ENCODE measurements at places on chromosomes 6 and 20.

DNA sequence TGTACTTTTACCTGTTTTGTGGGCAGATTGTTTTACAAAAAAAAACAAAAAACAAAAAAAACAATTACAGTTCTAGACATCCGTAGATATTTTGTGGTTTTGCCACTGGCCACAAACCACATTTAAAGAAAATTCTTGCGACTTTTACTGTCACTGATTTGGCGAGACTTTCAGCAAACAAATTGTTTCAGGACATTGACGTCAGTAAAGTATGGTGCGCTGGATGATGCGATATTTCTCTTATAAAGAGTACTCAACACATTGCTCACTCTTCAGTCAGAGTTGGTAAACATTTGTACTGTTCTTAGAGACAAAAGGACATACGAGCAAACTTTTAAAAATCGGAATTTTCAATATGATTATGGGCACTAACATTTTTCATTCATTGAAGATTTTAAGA, 229.8 kb downstream of the HAO1 start:
- DNase-seq: no peak

DNA sequence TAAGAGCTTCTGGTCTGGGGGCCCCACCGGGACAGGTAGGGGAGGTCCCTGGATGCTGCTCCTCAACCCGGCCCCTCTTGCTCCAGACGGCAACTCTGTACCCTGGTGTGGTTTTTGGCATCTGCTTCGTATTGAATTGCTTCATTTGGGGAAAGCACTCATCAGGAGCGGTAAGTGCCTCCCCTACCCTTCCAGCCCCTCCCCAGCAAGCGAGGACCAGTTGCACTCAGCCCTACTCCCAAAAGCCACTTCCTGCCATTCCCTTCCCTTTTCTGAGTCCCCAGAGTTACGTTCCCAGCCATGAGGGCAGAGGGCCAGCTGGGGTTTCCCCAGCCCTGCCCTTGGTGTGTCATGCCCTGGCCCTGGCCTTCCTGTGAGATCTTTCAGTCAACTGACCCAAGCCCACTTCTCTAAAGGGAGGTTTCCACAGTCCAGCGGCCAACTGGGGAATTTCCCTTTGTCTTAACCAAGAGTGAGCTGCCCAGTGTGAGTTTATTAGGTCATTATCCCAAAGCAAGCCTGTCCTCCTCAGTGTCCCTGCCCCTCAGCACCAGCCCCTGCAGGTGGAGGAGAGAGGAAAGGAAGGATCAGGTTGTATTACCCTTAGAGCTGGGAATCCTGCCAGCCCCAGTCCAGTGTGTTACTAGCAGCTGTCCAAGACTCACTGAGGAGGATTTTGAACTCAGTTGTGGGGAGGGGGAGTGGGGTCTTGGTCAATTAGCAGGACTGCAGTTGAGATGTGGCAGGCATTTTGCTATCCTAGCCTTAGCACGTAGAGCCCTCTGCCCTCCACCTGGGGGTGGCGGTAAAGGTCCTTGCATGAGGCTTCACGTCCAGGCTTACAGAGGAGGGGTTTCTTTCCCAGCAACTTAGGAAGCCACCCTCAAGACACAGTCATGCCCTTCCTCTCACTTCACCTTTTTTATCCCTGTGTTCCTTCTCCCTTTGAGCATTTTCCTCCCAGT, 45.8 kb downstream of the TM9SF4 start:
- peak; percentile 29 for DNase-seq

DNA sequence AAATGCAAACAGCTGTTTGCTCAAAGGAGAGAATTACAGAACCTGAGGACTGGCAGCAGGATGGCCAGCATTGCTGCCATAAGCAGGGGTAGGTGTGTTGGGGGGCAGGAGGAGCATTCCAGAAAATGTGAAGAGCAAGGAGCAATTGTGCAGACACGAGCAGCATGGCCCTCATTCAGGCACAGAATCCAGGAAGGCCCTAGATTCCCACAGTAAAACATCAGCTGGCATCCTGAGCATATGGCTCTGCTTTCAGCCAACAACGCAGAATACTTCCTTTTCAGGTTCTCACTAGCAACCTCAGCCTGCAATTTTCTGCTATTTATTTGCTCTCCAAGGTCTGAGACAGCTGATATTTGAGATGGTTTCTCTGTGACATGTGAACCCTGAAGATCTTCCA, 243.4 kb upstream of the POU3F2 start:
- no peak for DNase-seq

DNA sequence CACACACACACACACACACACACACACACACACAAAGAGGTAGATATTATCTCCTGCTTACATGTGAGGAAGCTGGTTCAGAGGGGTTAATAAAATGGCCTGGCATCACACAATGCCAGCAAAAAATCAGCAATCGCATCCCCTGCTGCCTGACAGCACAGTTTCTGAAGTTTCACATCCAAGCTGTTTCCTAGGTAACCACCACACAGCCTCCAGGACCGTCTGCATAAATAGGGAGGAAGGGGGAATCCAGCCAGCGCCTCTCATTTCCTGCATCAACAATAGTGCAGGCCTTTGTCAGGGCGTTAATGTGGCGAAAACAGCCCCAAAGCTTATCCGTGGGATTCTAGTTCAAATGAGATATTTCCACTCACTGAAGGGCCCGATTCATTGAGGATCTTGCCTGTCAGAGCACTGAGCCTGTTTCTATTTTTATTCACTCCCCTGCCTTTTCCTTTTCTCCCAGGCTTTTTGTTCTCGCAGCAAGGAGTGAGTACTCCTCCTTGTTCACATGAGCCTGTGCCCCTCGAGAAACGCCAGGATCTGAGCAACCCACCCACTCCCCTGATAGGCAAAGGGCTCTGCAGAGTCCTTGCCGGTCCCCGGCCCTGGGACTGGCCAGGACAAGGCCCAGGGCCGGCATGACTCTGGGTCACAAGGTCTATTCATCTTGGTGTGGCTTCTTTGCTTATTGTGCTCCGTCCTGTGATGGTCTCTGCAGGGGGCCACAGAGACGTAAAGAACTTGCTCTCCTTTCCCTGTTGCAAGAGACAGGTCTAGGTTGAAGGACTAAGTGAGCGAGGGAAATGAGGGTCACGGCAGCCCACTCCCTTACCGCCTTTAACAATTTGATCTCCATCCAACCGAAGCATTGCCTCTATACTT, 32.7 kb downstream of the TUBB2B start:
- no peak for DNase-seq

DNA sequence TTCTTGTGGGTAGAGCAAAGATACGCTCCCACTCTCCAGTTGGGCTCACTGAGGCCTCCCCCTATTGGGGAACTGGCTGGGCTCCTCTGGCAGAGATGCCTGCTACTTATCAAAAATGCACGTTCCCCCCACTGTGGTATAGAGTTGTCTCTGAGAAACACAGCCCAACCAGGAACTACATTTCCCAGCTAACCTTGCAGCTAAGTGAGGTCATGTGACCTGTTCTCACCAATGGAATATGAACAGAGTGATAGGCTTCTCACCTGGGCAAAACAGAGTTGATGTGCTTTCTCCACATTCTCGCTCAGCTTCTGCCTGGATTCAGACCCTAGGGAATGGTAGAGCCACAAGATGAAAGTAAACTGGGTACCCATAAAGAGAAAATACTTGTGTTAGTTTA, 49.1 kb upstream of the PTPRT start:
- no peak for DNase-seq

GRCh38 chr20:49337357-49337756, 59.5 kb upstream of the ZNFX1 start:
- DNase-seq: no peak

DNA sequence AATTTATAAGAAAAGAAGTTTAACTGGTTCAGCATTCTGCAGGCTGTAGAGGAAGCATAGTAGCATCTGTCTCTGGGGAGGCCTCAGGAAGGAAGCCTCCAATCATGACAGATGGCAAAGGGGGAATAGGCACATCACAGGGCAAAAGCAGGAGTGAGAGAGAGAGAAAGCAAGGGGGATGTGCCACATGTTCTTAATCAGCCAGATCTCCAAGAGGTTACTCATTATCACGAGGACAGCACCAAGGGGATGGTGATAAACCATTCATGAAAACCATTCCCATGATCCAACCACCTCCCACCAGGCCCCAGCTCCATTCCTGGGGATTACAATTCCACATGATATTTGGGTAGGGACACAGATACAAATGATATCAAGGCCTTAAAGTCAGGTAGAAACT, 217.5 kb upstream of the TCF21 start:
- no peak for DNase-seq

- no peak for DNase-seq
These were observed 36.4 kb downstream of the RIPOR3 start for GRCh38 chr20:50654904-50655303.

Data from AG04450 (cell line).